DMS79 treated with DMSO at 0.1 percent for 48 hours (cell line): ENCODE measurements at places on chromosomes 3 and 15.

GRCh38 chr15:47963265-47963664, 157.5 kb upstream of the SLC24A5 start:
- DNase-seq, result peak; percentile 39

- no peak for DNase-seq
Observed at GRCh38 chr3:159039286-159039685, 237.4 kb downstream of the MFSD1 start.

GRCh38 chr3:20916951-20917606, 731.1 kb upstream of the SGO1 start:
- no peak for DNase-seq

DNA sequence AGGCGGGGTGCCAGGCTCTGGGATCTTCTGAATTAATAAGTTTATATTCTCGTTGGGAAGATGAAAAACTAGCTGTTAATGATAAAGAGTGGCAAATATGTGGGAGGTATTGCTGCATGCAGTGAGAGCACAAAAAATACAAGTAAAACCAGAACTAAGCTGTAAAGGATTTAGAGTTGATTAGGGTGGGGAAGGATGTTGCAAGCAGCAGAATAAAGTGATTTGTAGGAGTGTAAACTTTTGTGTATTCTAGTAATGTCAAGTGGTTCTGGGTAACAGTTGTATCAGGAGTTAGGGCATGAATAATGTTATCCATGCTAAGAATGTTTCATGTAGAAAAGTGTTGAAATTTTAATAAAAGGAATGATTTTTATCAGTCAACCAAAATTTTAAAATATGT, 18.1 kb downstream of the CRYBG3 start:
- DNase-seq, result no peak

DNA sequence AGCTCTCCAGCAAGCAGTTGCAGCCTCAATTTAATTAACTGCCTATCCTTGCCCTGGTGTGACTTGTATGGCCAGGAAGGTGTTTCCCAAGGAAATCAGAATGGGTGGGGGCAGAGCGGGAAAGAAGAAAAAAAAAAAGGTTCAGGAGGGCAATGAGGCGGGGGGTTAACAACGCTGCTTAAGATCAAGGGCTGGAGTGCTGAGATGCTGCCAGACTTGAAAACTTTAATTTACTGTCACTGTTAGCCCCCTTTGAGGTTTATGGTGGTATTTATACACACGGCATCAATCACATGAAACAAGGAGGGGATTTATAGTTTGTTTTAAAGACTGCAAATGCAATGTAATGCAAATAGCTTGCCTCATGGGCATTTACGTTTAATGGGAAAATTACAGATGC, 319.4 kb upstream of the NR2F2 start:
- no peak for DNase-seq

GRCh38 chr3:144868506-144868905, 896.9 kb downstream of the DIPK2A start:
- DNase-seq, result no peak

GRCh38 chr15:48722764-48723661, 77.5 kb upstream of the FBN1 start:
- DNase-seq, result no peak

- DNase-seq, result no peak
Observed at GRCh38 chr15:56261854-56262509, 18.3 kb upstream of the RFX7 start.

DNA sequence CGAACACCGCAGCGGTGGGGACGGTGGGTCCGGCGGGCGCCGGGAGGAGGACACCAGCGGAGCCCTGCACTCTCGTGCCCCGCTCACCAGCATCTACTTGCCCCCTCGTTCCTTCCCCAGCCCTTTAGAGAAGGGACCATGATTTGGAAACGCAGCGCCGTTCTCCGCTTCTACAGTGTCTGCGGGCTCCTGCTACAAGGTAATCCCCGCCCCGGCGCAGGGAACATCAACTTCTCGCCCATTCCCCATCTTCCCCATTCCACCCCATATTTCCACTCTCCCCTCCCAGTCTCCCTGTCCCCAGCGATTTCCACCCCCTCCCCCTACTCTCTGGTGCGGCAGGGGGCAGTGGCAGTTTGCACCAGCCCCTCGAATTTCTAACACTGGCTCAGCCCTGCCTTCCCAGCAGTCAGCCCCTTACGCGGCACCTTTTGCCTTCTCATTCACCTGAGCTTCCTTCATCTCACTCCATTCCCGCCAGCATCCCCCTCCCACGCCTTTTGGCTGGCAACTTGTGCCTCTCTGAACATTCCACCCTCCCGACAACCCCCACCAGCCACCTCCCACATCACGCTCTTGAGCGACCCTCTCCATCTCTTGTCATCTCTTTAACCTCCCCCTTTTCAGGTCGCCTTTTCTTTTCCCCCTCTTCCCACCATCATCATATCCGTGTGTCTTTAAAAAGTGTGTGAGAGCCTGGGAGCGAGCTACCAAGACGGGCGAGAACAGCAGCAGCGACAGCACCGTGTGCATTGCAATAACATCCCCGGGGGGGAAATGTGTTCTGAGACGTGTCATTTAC, 882 bp downstream of the CADM2 start:
- DNase-seq, result no peak

DNA sequence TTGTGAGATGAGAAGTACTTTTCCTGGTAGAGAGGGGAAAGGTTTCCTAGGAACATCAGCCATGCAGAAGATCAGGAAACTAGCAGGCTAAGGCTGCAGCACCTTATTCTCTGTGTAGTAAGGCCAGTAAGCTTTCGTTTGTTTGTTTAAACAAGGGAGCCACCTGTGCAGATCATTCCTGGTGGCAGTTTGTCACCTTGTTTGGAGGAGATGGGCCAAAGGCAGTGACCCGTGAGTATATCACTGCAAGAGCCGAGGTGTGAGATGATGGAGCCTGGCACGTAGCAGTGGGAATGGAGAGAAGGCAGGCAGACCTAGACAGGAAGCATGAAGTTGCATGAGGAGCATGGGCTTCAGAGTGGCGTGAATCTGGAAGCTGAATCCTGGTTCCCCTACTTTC, 19.6 kb downstream of the ATG7 start:
- no peak for DNase-seq
